Stimulated activated CD4-positive, alpha-beta T cell treated with anti-CD3 and anti-CD28 coated beads, Interleukin-1b, Interleukin-23, amount 100 ng/mL, for 4 hours (primary cell): ENCODE measurements at places on chromosomes 12 and 14.

- no peak for DNase-seq
Observed at GRCh38 chr12:112322882-112323547, 59.2 kb downstream of the HECTD4 start.

DNA sequence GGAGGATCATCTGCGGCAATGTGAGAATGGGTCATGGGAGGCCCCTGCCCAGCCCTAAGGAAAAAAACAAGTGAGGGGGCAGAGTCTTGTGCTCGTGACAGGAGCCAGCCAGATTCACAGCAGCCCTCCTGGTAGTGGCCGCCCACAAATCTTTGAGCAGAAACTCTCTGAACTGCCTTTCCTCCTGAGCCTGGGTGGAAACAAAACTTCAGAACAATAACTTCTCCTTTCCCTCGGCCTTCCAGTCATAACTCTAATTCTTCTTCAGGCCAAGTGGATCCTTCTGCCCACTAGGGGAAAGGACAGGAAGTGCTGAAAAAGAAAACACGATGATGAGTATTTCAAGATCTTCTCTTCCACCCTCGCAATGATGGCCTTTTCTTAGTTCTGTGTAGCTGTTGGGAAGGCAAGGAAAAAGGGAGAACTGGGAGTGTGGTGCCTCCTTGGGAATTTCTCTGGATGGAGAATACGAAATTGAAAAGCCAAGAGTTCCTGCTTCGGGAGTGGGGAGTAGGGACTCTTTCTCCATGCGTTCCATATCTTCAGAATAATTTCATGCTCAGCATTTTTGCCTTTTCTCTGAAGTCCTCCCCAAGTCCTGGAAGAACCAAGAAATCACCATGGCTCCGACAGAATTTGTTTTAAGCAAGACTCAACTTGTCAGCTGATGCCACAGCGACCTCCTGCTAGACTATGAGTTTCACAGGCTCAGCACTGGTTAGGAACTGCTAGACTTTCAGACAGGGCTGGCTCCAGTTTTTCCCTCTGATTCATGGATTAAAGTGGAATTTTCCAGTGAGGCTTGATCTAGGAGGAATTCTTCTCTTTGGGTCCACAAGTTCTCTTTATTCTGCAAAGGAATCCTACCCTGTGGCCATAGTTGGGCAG, 188.9 kb downstream of the CAND1 start:
- no peak for DNase-seq

DNA sequence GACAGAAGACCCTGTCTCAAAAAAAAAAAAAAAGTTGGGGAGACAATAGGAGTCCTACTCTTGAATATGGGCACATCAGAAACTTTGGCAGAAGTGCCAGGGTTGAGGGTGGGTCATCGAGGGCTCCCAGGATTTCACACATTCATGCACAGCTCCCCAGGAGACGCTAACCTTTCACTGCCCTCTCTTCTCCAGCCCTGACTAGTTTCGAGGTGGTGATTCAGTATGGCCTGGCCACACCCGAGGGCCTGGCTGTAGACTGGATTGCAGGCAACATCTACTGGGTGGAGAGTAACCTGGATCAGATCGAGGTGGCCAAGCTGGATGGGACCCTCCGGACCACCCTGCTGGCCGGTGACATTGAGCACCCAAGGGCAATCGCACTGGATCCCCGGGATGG, 29.4 kb upstream of the LRP1-AS start:
- DNase-seq: no peak

- DNase-seq: no peak
Observed at GRCh38 chr14:61213920-61214319, 67.2 kb downstream of the TMEM30B start.

DNA sequence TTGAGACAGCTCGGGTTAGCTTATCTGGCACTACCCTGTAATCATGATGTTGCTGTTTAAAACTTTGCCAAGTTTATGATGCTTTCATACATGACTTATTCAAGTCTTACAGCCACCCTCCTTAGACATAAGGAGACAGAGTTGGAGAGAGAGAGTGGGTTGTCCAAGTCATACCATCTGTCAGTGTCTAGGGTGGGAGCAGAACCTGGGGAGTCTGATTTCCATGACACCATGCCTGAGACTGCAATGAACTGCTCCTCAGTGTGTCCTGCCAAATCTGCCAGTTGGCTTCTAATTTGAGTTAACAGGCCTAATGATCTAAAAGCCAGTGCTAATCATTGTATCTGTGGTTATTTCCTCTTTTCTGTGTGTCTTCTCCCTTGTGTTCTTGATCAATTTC, 43.7 kb upstream of the PHC1 start:
- no peak for DNase-seq

DNA sequence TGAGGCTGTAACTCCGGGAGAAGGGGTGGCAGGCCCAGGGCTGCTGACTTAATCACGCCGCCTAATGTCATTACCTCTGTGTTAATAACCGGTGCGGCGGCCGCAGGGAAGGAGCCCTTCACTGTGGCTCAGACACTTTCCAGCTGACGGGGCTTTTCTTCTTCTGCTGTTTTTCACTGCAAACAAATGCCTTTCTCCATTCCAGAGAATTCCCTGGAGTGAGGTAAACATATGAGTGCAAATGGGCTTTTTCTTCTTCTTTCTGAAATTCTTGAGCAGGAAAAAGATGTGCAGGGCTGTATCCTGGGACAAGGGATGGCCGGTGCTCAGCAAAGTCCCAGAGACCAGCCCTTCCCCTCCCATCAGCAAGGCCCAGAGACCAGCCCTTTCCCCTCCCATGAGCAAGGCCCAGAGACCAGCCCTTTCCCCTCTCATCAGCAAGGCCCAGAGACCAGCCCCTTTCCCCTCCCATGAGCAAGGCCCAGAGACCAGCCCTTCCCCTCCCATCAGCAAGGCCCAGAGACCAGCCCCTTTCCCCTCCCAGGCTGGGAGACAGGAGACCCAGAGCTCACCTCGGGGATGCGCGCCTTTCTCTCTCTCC, 33.4 kb upstream of the FAM181A start:
- DNase-seq: no peak

DNA sequence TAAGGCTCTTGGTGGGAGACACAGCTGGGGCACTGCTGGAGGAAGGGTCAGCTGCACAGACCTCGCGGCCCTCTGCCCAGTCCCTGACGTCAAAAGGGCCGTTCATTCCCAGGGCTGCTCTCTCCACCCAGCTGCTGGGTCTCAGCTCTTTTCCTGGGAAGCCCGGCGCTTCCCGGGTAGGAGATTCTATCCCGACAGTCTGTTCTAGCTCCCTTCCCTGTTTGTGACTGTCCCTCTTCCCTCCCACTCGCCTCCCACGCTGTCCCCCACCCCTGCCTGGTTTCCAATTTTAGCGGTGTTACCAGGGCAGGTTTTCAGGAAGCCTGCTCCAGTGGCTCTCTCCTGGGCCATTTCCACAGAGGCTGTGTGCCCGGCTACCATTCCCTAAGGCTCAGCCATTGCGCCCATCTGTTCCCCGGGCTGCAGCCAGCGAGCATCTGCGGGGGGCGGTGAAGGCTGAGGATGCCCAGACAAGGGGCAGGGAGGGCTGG, 186.6 kb downstream of the CACNA1C start:
- DNase-seq: no peak

- peak; percentile 36 for DNase-seq
Observed at GRCh38 chr14:100640471-100641273, 53.5 kb upstream of the BEGAIN start.

DNA sequence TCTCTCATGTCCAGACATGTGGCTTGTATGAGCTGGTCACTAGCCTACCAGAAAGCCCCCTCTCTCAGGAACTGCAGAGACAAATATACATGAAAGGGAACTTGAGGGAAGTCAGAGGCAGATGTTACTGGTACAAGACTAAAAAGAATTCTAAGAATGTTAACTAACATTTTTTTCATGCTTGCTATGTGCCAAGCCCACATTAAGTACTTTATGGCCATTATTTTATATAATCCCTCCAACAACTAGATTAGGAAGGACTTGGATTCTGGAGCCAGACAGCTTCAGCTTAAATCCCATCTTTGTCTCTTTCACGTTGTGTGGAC, 24.6 kb downstream of the TTC9 start:
- no peak for DNase-seq

DNA sequence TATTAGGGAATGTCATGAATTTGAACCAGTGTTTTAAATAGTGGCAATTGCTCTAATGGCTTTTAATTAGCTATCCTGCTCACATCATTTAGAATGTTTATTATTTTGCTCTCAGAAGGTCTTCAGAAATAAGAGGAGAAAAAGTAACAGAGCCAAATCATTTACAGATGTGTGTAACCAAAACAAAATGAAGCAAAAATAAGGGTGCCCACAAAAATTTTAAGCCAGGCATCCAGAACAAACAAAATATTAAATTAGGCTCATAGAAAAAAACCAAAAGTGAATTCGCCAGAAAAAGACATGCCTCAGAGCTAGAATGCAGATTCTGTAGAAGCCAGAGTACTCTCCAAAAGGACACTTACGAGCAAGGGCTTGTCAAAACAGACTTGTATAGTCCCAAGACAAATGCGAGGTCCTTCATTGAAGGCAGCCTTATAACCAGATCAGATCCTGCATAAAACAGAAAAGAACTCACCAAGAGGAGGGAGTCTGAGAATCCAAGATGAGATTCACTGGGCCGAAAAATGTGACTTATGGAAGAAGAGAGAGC, 20.2 kb upstream of the SERPINA1 start:
- DNase-seq: no peak

DNA sequence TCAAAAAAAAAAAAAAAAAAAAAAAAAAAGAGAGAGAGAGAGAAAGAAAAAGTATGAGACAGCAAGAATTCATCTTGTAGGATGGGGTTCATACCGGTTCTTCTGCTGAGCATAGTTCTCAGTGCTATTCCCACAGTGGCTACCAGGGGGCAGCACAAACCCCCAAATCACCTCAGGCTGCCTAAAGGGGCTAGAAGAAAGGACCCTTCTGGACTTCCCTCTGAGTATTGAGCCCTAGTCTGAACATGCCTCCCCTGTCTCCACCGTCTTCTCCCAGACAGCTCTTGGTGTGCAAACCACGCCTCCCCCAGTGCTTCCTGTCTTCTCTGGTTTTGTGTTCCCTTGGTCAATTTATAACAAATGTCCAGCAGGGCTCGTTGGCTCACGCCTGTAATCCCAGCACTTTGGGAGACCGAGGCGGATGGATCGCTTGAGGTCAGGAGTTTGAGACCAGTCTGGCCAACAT, 31.3 kb upstream of the SMUG1 start:
- peak; percentile 51 for DNase-seq

- DNase-seq: no peak
Observed at GRCh38 chr14:92466059-92466458, 47.5 kb upstream of the RIN3 start.

- DNase-seq: no peak
Observed at GRCh38 chr12:108381787-108382436, 42.8 kb upstream of the CMKLR1 start.

DNA sequence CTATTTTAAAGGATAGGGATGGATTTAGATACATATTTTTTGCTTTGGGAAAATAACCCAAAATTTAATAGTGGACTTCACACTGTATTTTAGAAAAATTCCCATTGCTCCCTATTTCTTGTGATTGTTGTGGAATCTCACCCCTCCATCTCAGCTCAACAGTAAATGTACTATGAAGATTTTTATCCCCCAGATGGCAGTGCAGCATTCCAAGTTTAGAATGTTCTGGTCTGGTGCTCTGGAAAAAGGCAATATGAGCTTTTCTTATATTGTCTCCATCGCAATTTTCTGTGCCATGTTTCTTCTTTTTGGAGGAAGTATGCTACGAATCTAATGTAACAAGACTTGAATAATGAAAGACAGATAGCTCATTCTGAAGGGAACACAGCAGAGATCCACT, 471.7 kb upstream of the SYT1 start:
- DNase-seq: no peak

DNA sequence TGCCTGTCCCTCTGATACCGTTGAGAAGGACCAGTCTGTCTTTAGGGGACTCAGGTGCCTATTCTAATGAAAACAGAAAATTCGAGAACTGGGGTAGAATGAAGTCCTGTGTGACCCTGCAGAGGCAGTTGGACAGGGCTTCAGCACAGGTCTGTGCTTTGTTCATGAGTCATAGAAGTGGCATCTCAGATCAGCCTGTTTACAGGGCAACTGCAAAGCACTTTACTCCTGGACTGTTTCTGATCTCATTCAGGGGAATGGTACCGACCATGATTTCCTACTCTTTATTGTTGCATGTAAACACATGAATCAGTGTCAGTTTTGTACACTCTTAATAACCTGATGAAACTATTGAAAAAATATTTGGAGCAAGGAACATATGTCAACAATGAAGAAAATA, 1517.0 kb downstream of the AACS start:
- DNase-seq: no peak

- no peak for DNase-seq
Observed at GRCh38 chr14:105908481-105908911, 382.1 kb downstream of the TMEM121 start.

GRCh38 chr14:76834241-76834661, 8.0 kb downstream of the LRRC74A start:
- no peak for DNase-seq

DNA sequence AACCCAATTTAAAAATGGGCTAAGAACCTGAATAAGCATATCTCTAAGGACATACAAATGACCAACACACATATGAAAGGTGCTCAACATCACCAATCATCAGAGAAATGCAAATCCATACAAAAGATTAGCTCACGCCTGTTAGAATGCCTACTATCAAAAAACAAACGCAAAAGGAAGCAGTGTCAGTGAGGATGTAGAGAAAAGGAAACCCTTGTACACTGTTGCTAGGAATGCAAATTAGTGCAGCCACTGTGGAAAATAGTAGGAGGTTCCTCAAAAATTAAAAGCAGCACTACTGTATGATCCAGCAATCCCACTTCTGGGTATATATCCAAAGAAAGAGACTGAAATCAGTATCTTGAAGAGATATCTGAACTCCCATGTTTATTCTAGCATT, 133.0 kb downstream of the CPNE8 start:
- DNase-seq: no peak

DNA sequence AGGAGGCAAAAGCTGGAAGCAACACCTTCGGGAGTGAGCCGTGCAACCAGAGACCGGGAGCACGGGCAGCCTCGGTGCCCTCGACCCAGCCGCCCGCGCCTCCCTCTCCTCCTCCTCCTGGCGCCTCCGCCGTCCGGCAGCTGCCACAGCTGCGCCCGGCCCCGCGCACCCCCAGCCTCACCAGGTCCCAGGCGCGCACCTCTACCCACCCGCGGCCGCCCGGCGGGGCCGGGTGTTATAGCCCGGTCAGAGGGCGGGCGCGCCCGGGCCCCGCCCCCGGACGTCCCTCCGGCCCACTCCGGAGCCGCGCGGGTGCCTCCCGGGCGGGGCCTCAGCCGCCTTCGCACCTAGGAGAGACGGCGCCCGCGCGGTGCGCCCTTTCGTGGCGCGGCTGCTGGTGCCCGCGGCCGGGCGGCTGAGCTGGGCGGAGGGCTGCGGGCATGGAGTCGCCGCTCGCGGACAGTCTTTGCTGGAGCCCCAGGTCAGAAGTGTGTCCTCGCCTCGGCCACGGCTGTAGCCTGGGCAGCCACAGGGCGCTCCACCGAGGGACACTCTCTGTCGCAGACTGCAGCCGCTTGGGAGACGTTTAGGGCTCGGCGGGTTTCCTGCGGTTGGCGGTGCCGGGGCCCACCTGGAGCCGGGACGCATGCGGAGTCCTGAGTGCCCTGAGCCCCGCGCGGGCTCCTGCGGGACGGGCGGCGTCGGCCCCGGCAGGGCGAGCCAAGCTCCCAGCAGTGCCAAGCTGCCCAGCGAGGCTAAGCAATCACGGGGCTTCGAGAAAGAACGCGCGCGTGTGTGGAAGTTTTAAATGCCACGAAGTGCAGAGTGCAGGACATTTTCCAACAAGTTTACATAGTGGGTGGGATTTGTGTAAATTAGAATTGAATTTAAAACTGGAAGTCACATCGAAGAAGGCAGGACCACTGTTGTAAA, at the start of gene CPM:
CPM (minus strand) TSS at position 211 of the 933 bp plus-strand sequence. CDS start 334 bp downstream, outside the sequence.
- DNase-seq: peak; percentile 74
